ENCODE measurements at places on chromosomes 6 and 20.

GRCh38 chr6:145485288-145485687 is 250.0 kb downstream of the EPM2A start:
- no peak for DNase-seq

- no peak for DNase-seq
Measured at GRCh38 chr6:25902071-25902470, 28.0 kb upstream of the SLC17A3 start.

GRCh38 chr6:27809939-27810767 is 102.0 kb downstream of the OR2B2 start:
- DNase-seq, result peak; percentile 85

GRCh38 chr6:84526631-84527030 is 237.8 kb downstream of the TBX18 start:
- no peak for DNase-seq

DNA sequence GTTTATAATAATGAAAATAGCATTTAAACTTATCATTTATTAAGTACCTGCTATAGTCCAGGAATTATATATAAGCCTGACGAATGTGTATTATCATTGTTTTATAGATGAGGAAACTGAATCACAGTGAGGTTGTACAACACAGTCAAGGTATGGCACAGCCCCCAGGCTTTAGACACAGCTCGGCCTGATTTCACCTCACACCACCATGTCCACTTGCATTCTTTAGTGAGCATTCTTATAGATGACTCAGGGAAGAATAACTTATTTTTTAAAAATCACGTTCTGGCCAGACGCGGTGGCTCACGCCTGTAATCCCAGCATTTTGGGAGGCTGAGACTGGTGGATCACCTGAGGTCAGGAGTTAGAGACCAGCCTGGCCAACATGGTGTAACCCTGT is 289.0 kb downstream of the SYNE1 start:
- no peak for DNase-seq

DNA sequence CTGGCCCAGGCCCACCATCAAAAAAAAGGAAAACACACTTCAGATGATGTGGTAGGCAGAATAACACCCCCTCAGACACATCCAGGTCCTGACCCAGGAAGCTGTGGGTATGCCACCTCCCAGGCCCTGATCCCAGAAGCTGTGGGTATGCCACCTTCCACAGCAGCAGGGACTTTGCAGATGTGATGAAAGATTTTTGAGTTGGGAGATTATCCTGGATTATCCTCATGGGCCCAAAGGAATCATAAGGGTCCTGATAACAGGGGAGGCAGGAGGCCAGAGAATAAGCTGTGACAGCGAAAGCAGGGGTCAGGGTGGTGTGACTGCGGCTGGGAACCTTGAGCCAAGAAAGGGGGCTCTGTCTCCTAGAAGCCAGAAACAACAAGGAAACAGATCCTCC is 55.0 kb downstream of the BMP7 start:
- DNase-seq, result no peak

GRCh38 chr6:82015526-82015925 is 232.0 kb downstream of the IBTK start:
- no peak for DNase-seq

DNA sequence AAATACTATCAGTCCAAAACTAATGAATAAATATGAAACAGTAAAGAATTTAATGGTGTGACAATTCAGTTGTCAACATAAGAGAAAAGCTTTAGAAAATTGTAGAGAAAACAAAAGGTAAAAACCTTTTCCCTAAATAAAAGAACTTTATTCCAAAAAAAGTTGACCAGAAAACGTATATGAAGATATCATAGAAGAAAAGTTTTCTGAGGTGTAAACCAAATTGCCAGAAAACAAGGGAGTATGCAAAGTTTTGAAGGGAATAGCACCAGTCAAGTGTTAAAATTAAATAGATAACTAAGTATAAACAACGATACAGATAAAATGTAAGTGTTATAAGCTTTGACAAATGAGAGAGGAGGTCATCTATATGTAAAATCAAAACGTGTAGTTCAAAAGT is 104.9 kb downstream of the HIVEP1 start:
- DNase-seq, result no peak

DNA sequence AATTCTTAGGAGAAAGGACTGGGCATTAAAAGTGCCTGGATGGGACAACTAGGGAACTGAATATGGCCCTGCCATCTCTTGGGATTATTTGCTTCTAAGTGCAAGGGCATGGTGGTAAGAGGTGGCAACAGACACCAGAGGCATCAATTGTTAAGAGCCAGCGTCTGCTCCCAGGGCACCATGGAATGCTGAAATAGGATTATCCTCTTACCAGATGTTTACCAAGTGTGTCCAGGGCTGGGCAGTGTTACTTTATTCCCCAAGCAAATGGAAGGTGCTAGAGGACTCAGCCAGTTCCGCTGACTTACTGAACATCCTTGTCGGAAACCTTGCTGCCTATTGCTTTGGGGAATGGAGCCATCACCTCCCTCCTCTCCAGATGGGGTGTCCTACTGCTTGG is 273.6 kb upstream of the SUPT3H start:
- DNase-seq, result no peak

GRCh38 chr6:131828080-131828479 is 20.3 kb downstream of the ENPP1 start:
- no peak for DNase-seq

GRCh38 chr6:34036357-34037069 is 109.4 kb downstream of the GRM4 start:
- no peak for DNase-seq

DNA sequence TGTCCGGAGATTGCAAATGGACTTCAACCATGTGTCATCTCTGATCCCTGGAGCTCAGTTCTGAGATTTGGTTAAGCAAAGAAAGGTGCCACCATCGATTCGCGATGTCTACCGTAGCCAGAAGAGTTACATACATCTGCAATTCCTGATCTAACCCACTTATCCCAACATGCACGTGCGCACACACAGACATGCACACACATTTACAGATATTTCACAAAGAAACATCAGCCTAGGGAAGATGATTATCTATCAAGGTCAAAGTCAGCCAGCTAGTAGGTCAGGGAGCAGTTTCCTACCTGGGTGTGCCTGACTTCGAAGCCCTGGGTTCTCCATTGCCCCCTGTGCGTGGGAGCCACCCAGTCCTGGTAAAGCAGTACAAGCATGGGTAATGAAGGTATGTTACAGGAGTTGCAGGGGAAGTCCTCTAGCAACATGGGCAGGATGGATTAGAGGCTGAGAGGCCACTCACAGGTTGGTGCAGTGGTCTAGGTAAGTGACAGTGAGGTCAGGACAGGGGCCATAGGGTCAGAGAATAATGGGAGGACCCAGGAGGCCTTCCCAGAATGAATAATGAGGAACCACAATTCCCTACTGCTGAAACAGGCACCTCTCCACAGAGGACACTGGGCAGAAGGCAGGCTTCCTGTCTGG is 85.2 kb upstream of the MYL9 start:
- no peak for DNase-seq

- DNase-seq, result no peak
Measured at GRCh38 chr6:88000713-88001112, 46.9 kb upstream of the SPACA1 start.

DNA sequence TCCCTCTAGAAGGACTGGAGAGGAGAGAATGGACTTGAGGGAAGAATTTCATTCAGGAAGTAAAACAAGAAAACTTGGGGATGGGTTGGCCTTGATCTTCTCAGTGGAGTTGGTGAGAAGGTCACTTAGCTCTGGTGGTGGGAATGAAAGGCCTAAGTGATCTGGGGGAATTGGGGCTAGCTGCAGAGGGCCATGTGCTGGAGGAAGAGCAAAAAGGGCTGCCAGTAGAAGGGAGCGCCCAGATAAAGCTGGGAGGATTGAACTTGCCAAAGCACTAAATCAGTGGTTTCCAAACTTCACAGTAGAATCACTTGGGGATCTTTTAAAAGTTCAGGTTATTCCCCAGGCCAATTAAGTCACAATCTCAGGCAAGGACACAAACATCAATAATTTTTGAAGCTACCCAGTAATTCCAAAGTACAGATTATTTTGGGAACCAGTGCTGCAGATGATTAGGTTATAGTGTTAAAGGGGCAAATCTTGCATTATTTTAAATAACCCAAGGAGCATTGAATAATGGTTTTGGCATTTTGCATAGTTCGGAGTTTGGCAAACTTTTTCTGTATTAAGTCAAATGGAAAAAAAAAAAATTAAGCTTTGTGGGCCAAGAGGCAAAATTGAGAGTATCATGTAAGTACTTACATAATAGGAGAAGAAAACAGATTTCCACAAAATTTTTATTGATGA is 36.5 kb upstream of the RFPL4B start:
- DNase-seq, result no peak

- DNase-seq, result no peak
Measured at GRCh38 chr6:147000545-147001488, 203.4 kb upstream of the STXBP5 start.

GRCh38 chr6:27293436-27294098 is 18.5 kb downstream of the POM121L2 start:
- no peak for DNase-seq

DNA sequence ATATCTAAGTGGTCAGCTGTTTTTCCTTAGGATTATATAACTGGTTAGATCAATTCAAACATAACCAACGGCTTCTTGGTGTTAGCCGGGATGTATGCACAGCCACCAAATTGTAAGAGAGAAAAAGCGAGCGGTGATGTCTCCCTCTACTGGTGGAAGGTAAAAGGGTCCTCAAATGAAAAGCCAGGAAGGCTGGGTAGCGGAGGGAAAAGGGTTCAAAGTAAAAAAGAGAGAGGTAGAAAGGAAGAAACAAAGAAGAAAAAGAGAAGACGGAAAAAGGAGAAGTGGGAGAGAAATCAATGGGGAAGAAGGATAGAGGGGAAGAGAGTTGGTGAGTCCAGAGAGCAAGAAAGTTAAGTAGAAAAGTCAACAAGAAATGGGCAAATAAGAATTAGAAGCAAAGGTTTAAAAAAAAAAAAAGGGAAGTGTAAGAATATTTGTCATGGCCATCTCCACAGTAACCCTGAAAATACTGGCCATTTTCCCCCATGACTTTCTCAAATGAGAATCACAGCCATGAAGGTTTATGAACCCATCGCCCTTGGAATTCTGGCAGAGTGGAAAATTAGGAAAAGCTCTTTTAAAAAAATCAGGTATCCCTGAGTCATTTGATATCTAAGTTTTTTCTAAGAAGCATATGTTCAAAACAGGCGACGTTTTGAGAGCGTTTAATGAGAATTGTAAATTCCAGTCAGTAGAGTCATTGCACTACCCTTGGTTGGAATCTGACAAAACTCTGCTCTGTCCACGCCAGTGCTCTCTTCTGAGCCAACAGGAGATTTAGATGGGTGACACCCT is 155.6 kb upstream of the SNX9 start:
- peak; percentile 41 for DNase-seq

- no peak for DNase-seq
Measured at GRCh38 chr6:26561533-26562466, 23.6 kb downstream of the HMGN4 start.

All from CD4-positive, alpha-beta T cell treated with Interleukin-15 for 1 hour (primary cell).